ENCODE measurements at places on chromosomes 7 and 10.
A peak's percentile ranks its signal among the peaks of the same experiment; 100 is the strongest.

- no peak for DNase-seq
Observed at GRCh38 chr7:55052081-55052480, 33.3 kb downstream of the EGFR start.

- peak; percentile 76 for DNase-seq
Observed at GRCh38 chr10:69089638-69090599, 2.0 kb downstream of the SRGN start.

- no peak for DNase-seq
Observed at GRCh38 chr7:123126691-123127090, 73.1 kb downstream of the SLC13A1 start.

DNA sequence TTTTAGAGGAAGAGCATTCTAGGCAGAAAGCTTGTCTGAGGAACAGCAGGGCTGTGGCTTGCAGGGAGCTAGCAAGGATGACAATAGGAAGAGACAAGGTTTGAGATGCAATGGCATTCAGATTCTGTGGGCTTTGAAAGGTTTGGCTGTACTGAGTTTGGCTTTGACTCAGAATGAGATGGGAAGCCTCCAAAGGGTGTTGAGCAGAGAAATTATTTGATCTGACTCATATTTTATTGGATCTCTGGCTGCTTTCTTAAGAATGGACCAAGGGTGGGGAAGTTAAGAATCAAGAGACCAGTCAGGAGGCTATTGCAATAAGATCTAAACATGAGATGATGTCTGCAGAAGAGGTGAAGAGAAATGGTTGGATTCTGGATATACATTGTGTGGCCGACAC lies 273.2 kb downstream of the CDK14 start:
- DNase-seq, result no peak

- DNase-seq, result no peak
Observed at GRCh38 chr7:90064370-90064769, 89.9 kb upstream of the STEAP1 start.

GRCh38 chr7:98730326-98730725 lies 113.2 kb downstream of the NPTX2 start:
- no peak for DNase-seq

- DNase-seq, result peak; percentile 36
Observed at GRCh38 chr10:87927091-87927490, 63.7 kb downstream of the PTEN start.

DNA sequence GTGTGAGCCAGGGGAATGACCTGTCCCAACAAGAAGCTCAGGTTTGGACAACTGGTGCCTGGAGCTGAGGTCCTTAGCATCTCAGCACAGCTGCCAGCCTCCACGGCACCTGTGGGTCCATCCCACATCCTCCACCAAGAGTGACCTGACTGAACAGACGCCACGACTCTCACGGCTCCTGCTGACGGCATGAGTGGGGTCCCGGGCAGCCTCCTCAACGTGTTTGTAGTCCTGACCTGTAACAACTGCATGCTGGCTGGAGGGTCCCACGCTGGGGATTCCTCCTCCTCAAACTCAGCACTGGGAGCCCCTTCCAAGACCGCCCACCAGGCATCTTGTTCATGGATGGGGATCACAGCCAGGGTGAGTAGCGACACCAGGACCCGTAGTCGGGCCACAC lies 36.2 kb downstream of the FAM20C start:
- DNase-seq, result no peak
